ENCODE measurements at places on chromosomes 3 and 15.

DNA sequence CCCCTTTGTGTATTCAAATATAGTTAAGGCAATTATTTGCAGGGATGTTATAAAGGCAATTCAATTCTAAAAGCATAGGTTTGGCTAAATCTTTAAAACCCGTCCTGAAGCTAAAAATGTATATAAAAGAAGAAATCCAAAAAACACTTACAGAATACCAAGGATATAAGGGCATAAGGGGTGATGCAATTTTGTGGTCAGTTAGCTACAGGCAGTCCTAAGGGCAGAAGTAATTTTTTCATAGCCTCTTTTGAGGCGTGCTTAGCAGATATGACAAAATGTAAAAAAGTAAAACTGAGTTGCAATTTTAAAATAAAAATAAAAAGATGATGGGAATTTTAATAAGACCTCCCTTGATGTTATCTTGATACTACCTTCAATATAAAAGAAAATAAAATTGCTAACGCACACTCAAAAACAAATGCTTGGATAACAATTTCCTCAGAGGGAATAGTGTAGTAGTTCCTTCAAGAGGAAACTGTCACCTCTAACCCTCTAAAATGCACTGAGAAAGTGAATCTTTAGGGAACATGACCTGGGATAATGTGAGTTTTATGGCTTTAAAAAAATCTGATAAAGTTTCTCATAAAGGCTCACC is 104.2 kb downstream of the MYH15 start:
- DNase-seq = no peak

DNA sequence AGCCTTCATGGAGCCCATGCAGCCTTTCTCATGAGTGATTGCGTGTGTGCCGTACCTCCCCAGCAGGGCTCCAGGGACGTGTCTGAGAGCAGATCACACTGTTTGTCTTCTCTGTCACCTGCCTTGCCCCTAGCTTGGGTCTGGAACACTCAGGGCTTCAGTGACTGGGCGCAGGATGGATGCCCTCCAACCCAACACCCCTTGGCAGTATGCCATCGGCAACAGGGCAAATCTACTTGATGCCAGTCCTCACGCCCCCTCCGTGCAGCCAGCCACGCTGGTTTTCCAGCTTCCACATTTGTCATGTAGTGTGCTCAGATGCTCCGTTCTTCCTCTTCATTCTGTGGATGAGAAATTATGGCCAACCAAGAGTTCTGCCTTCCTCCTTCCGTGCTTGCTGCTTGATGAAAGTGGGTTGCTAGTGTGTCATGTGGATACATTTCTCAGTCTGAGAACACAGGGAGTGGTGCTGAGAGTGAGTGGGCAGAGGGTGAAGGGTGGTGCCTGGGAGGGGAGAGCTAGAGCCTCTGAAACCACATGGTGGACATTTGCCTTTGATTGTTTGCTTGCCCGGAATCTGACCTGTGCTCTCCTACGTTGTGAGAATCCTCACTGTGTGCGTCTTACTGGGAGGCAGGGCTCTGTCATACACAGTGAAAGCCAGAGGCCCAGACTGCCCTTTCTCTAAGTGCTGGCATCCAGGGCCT is 97.2 kb downstream of the FAM43A start:
- no peak for DNase-seq

DNA sequence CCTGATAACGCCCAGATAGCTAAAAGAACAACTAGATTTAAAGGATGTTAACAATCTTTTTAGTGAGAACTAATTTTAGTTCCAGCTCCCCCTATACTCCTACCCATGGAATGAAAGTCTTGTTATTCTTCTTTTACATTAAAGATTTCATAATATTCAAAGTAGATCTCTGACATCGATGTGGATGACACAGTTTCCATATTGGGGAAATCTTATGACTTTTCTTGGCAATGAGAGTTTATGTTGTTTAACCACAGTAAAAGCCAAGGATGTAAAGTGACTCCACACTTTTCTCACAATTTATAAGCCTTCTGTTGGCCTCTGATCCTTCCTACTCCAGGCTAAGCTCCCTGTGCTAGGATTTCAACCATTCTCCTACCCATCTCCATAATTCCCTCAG is 332.6 kb upstream of the KCNMB2 start:
- DNase-seq = no peak

DNA sequence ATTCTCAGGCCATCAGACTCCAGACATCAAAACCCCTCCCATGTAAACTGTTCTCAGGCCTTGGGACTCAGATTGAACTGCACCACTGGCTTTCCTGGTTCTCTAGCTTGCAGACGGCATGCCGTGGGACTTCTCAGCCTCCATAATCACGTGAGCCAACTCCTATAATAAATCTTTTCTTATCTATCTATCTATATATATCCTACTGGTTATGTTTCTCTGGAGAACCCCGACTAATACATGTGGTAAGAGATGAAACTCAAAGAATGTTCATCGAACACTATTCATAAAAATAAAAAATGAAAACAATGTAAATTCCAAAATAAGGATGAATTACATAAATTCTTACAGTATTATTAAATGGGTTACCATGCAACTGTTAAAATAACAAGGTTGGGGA is 84.5 kb upstream of the NTRK3 start:
- no peak for DNase-seq

DNA sequence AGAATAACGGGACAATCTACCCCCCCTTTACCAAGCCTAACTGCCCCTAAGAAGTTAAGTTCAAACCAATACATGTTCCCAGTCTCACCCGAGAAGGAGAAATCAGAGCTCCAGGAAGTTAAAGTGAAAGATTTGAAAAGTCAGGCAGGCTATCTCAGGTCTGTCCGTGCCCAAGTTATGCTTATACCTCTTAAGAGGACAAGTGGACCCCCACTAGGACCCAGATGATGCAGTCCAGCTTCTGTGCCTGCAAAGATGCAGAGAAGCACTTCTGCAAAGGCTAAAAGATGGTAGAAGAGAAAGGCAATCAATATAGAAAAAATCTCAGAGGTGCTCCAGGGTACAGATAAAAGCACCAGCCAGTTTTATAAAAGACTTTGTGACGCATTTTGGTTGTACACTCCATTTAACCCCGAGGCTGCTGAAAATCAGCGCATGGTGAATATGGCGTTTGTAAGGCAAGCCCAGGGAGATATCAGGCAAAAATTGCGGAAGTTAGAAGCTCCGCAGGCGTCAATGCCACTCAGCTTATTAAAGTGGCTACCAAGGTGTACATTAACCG is 9.8 kb upstream of the SLC9C1 start:
- DNase-seq = no peak

DNA sequence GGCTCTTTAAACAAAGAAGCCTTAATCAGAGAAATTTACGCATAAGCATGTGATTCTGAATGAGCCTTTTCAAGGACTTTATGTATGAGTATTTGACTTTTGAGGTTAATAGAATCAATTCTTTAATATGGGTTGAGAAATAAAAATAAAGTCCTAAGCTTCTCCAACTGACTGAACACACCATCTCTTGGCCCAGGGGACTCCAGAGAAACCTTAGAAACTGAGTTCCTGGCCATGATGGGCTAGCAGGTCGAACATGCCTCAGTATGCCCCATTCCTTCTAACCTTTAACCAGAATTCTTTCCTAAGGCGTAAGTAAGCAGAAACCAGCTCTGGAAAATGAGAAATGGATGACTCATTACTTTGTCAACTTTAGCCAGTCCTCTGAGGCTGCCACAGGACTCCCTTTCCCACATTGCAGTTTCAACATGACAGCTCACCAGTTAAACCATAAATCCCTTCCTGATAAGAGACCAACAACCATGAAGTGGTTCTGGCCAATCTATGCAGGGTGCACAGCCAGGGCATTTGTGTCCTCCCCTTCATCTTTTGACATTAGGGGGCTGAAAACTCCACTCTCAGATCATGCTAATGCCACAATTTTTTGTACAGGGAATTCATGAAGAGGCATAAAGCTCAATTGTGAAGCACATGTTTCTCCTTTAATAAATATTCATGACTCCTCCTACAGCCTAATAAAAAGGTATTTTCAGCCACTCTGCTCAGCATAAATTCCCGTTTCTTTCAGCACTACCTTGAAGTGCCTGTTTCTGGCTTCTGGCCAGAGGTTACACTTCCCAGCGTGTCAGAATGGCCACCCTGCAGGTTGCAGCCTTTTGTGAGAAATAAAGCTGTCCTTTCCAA is 33.3 kb downstream of the TM4SF18 start:
- DNase-seq = no peak

GRCh38 chr3:87313641-87314040 is 37.3 kb upstream of the POU1F1 start:
- no peak for DNase-seq

DNA sequence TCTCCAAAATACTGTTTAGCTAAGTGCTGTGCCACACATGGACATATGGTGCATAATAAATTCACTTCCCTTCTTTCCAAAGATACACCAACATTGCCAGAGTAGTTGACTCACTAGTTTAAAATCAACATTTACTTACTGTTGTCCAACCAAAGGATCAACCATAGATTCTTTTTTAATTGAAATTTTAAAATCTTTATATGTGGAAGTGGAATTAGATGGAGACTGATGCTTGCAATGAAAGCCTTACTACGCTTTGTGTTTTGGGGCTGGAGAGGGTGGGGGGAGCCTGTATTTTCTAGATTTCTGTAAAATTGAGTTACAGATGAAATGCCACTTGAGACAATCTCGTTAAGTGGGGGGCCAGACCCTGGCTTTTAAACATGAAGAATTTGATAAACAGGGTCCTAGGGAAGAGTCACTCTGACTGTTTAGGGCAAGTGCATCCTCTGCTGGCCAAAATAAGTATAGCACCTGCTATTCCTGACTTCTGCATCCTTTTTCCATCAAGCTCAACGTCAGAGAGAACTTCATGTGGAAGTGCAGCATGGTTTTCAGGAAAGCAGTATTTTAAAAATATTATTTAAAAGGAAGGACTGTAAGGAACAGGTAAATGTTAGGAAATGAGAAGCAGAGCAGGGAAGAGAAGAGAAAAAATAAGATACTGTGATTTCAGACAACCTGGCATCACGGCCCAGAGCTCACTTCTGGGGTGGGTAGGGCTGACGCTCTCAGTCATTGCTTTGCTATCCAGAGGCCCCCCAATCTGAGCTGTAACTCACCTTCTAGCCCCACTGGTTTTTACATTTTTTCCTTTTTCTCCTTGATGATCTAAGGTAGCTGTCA is 76.7 kb downstream of the BOC start:
- DNase-seq = no peak

DNA sequence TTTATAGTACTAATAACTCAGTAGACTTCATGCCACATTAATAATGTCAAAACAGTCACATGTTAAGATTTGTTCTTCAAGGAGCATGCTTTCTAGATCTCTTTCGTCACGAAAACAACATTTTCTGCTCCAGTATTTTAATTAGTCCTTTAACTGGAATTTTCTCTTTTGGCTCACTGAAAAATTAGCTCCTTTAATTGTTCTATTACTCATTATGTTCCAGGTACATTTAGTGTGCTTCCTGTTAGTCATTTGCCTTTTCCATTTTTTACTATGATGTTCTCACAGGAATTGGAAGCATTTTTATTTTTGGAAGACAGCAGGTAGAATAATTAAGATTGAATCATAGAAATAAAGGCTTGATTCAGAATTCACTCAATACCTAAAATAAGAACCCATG is 111.2 kb downstream of the SLC9A9 start:
- no peak for DNase-seq

GRCh38 chr15:52331490-52332240 is 36.1 kb upstream of the MYO5C start:
- DNase-seq = peak; percentile 8

GRCh38 chr3:184497804-184498203 is 63.8 kb upstream of the EPHB3 start:
- no peak for DNase-seq

GRCh38 chr3:36811768-36812167 is 47.4 kb upstream of the DCLK3 start:
- no peak for DNase-seq

DNA sequence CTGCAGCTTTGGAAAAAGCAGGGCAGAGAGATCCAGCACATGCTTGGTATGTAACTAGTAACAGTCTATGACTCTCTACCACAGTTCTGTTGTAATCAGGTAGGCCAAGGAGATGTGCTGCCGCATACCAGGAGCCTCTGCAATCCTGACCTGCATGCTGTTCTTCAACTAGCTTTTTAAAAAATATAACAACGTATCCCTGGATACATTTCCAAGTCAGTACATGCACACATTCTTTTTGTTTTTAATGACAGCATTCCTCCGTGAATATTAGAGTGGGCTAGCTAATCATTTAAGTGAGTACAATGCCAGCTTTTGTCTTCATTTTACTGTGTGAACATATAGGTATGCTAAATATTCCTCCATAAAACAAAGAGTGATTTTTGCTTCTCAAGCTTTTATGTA is 437.8 kb downstream of the RBMS3 start:
- no peak for DNase-seq

GRCh38 chr15:58929891-58930416 is 3.5 kb downstream of the SLTM start:
- DNase-seq = no peak

Data from stimulated activated CD4-positive, alpha-beta T cell treated with anti-CD3 and anti-CD28 coated beads, Interleukin-1b, Interleukin-23, amount 100 ng/mL, for 1 hour (primary cell).